Cardiac septum (tissue), 1 donor: ENCODE measurements at places on chromosomes 11 and 22.
A peak's percentile ranks its signal among the peaks of the same experiment; 100 is the strongest.

- no peak for DNase-seq
Measured at GRCh38 chr11:22670830-22671229, 4.4 kb downstream of the GAS2 start.

- DNase-seq, result no peak
Measured at GRCh38 chr22:28043266-28043665, 124.2 kb upstream of the PITPNB start.

DNA sequence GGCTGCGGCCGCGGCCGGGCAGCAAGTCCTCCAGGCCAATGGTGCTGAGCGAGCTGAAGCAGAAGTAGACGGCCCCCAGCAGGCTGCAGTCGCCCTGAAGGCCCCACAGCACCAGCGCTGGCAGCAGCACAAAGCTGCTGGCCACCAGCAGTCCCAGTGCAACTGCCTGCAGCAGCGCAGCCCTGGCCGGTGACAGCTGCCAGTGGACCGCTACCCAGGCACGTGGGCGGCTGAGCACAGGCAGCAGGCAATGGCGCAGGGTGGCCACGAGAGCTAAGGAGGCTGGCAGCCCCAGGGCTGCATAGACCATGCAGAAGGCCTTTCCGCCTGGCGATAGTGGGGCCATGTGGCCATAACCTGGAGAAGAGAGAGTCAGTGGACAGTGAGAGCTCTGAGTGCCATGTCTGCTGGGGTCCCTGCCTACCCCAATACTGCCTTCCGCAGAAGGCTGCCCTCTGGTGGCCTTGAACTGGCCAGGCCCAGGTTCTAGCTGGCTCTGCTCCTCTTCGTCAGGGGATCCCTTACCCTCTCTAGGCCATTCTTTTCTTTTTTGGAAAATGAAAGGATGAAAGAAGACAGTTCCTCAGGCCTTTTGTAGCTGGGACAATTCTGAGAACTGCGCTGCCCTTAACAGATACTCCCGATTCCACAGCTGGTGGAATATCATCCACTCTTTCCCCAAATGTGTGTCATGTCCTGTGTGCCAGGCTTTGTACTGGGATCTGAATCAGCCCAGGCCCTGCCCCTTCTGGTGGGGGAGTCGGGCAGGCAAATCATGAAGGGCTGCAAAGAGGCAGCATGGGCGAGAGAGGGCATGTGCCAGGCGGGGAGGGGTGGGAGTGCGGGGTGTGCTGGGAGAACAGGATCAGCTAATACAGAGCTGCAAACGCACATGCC, 1.8 kb downstream of the KCNK7 start:
- DNase-seq, result no peak

DNA sequence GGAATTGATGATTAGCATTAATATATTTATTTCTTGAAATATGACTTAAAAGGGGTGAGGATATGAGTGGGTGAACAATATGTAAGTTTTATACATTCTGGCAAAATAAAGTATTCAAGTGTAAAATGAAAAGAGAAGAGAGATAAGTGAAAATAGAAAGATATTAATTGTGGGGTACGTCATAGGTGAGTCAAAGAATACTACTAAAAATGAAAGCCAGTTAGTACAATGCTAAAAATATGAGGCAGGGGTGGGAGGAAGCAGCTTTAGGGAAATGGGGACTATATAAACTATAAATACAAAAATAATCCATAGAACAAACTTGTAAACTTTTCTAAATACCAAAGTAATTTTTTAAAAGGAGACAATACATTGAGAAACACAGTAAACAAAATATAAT, 661.4 kb downstream of the CNTN5 start:
- DNase-seq, result no peak

GRCh38 chr22:46071451-46072109, 78.7 kb upstream of the PPARA start:
- DNase-seq, result peak; percentile 95

GRCh38 chr11:57798905-57799559, 37.4 kb downstream of the CTNND1 start:
- no peak for DNase-seq

DNA sequence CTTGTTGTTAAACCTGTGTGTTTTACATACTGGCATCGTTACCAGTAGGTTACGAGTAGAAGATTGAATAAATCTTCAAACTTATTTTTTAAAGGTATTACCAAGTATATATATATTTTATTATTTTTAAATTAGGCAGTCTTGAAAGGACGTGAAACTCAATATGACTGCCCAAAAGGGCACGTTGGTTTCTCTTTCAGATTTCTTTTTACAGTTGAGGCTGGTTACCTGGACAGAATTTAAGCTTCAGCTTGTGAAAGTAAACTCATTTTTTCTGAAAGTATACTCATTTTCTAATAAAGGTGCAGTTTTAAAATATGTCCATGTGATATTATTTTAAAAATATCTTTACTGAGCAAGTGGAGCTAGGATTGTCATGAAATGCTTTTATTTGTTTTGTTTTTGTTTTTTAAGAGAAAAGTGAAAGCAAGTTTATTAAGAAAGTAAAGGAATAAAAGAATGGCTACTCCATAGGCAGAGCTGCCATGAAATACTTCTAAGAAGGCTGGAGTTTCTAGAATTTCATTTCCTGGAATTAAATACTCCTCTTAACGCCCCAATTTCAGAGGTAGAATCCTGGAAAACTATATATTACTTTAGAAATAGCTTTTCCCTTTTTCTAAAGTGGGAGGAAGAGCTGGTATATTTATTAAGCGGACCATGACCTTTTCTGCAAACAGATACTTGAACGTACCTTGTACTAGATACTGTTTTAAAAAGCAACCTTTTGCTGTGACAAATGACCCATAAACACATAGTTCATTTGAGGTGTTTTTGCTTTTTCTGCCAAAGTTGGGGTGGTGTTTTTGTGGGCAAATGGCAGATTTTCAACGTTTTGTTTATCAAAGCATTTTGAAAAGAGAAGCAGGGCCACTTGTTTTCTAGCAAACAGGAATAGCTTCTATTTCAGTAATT, 1.9 kb downstream of the FBXO7 start:
- DNase-seq, result no peak

DNA sequence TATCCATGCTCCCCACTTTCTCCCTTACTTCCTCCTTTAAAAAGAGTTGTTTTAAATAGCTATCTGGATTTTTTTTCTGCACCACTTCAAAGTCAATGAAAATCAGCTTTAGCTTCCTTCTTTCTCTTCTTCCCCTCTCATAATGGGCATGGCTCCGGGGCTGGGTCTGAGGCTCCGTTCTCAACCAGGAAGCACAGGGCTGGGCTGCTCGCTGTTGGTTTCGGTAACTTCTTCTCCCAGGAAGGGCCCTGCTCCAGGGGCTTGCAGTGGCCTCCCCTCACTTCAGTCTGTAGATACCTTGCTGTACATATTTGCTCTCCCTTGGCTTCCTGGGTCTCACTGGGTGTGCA, 23.8 kb downstream of the MICAL2 start:
- DNase-seq, result peak; percentile 84

GRCh38 chr11:11848891-11849746, 7.3 kb downstream of the USP47 start:
- DNase-seq, result no peak

- no peak for DNase-seq
Measured at GRCh38 chr11:114556135-114556534, 3.5 kb downstream of the NXPE1 start.

GRCh38 chr11:69567951-69568808, 72.8 kb upstream of the CCND1 start:
- DNase-seq, result no peak

DNA sequence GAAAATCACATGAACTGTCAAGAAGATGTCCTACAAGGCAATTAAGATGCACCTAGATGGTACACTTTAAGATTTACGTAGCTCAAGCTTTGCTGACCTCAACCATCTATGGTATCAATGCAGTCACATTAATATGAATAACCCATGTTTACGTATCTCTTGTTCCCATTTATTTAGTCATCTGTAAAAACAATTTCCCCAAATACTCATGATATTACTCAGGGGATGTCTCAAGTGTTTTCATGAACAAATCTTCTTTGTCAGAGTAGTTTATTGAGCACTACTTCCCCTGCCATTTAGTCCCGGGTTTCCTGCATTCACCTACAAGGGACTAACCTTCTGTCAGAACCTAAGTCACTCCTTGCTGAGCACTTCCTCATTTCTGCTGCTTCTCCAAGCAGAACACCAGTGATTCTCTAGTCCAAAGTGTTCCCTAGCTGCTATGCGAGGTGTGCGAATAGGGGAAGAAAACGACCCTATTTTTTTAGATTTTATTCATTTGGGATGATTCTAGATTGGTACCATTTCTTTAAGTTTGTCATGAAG, 554.3 kb upstream of the LRRC4C start:
- DNase-seq, result no peak

DNA sequence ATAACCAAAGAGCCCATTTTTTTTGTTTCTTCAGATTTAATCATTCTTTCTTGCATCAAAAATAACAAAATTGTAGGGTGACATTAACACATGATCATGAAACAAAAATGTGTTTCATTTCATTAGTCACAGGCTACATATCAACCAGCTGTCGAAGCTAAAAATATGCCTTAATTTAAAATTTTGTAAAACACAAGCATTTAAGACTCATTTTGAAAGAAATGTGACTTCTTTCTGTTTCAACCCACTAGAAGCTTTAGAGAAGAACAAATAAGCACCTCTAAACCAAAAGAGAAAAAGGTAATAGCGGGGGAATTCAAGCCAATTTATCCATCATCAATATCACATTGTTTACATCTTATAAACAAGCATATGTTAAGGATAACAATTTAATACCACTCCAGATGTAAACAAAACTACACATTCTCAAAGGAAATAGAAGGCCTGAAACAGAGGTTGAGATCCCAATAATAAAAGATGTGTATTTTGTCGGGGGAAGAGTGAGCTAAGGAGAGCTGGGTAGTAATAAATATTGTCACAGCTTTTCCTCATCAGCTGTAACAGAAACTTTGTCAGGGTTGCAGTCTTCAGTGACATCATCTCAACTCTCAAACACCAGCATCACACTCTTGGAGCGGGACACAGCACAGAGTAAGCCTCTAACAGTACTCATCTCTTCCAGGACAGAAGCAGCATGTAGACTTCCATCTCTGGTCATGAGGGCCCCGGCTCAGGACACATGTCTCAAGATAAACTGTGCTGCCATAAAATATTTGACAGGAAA, 42.0 kb downstream of the ALG9 start:
- no peak for DNase-seq

GRCh38 chr11:116553482-116553881, 219.3 kb downstream of the BUD13 start:
- DNase-seq, result peak; percentile 39

GRCh38 chr11:11081776-11082175, 223.9 kb upstream of the ZBED5 start:
- no peak for DNase-seq

DNA sequence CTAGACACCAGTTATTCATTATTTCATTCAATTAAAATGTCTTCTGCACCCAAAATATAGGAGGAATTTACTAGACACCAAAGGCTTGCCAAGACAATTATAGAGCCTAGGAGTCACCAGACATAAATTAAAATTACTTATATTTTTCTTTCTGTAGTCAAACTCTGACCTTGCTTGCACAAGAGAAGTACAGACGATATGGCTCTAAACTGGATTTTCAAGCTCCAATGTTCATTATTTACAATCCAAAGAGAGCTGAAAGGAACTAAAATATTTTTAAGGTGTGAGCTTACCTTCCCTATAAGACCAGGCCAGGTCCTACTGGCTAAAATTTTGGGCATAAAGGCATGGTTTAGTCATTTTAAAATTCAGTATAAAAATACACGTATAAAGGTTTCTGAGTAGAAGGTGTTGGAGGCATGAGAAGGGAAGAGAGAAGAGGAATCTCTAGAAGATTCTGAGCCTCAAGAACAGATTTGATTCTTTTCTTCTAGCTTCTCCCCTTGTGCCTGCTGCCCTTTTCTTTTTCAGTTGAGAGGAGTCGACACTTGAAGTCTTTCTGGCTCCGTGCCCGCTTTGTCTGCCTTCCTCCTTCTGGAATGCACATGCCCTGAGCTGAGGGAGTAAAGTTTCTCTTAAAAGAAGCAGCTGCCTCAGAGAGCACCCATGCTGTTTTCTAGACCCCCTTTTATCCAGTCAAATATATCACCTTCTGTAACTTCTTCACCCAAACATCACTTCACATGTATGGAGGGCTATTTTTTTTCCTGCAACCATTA, 13.5 kb downstream of the C11orf97 start:
- no peak for DNase-seq

GRCh38 chr11:76226626-76227025, 20.3 kb upstream of the WNT11 start:
- no peak for DNase-seq

GRCh38 chr22:23240639-23241389, 60.5 kb downstream of the BCR start:
- DNase-seq, result no peak

DNA sequence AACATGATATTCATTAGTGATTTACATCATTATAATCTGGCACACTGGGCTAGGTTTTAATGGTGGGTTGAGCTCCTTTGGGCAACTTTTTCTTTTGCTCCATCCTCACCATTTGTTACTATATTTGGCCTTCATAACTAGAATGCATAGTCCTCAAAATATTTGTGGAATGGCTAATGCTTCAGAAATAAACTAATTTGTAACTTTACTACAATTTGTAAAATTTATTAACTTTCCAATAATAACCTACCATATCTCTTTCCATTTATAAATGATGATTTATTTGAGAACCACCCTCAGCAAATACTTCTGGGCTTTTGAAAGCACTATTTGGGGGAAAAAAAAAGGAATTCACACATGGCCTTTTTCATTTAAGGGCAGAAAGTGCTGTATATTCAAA, 79.7 kb downstream of the LARGE2 start:
- DNase-seq, result no peak

GRCh38 chr11:115503083-115503885, 931 bp downstream of the CADM1 start:
- DNase-seq, result peak; percentile 85

DNA sequence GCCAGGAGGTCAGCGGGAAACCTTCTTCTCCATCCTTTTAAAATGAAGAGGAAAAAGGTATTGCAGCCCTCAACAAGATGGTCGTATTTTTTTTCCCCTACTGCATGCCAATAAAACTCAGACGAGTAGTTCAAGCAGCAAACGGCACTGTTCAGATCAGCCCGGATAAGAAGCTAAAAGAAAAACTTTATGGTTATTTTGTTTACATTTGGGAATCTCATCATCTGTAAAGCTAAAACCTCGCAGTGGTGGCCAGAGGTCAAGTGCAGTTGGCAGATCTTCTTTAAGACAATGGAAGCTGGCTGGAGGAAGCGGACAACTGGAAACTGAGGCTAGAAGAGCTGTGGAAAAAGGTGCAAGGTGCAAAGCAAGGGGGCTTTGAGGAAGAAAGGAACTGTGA, 31.0 kb upstream of the CHRM4 start:
- no peak for DNase-seq

GRCh38 chr11:2507945-2508749, 63.3 kb downstream of the KCNQ1 start:
- DNase-seq, result peak; percentile 71

GRCh38 chr11:19291064-19291463, 50.3 kb upstream of the E2F8 start:
- no peak for DNase-seq

GRCh38 chr22:46796566-46797195, 34.2 kb downstream of the TBC1D22A start:
- no peak for DNase-seq

- DNase-seq, result peak; percentile 71
Measured at GRCh38 chr11:133821776-133822175, 23.5 kb downstream of the SPATA19 start.

GRCh38 chr22:19120829-19121630, 1.2 kb downstream of the DGCR2 start:
- peak; percentile 83 for DNase-seq
